ENCODE measurements at places on chromosomes 3 and 15. TPM values are rescaled to one million over a fixed set of nuclear protein-coding genes. Genes with fewer than 3 reads are reported as not detected.

Gene GPR149
- not detected for total RNA-seq

Gene ROPN1
- not detected for total RNA-seq

Gene SI
- not detected for total RNA-seq

Gene GRK7
- not detected for total RNA-seq
